ENCODE measurements at places on chromosomes 11 and 22.

DNA sequence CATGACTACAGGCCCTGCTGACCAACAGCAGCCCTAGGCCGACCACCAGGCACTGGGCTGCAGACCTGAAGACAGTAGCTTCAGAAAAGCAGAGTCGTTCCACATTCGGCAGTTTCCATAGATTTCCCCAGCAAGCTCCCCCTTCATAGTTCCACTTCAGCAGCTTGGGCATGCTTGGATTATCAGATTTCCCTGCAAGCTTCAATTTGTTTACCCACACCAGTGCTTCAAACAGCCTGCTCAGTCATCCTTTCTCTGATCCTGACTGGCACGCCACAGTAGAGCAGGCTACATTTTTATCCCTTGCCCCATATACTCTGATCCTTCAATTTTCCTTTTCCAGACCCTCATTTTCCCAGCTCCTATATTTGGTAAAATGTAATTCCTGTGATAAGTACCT is 51.1 kb upstream of the CFAP300 start:
- DNase-seq, result no peak

- no peak for DNase-seq
Measured at GRCh38 chr22:37075046-37075445, 23.5 kb downstream of the KCTD17 start.

GRCh38 chr11:83666149-83666548 is 380.0 kb upstream of the CCDC90B start:
- no peak for DNase-seq

DNA sequence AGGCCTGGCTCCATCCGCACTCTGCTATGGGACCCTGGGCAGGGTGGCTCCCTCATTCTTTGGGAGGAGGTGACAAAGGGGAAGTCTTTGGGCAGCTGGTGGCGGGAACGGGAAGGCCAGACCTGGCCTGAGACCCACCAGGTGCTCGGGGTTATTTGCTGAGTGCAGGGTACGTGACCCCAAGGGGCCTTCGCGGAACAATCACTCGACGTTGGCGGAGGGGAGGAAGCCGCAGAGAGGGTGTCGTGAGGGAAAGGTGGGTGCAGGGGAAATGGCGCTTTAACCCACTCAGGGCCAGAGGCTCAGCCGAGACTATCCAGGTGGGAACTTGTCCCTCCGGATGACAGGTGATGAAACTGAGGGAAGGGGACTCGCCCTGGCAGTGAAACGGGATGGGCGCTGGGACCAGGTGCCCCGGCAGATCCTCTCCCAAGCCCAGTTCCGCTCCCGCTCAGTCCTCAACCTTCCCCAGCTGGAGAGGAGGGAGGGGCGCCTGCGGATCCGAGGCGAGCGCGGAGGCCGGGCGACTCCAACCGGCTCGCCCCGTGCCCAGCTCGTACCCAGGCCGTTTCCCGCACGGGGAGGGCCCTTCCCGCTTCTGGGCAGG is 911 bp downstream of the A4GALT start:
- DNase-seq, result no peak

DNA sequence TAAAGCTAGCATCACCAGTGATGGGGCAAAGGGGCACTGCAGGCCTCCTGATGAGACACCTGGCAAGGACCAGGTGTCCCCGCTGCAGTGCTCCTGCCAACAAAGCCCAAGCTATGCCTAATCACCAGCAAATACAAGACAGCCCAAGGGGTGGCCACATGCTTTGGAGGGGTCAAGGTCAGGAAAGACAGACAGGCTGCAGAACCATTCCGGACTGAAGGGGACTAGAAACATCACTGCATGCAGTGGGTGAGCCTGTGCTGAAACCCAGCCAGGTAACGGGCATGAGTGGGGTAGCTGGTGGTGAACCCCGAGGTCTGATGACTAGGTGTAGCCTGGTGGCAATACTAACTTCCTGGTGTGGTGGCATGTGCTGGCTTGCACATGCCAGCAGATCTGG is 111.1 kb downstream of the MED15 start:
- no peak for DNase-seq

GRCh38 chr22:24367841-24368240 is 59.6 kb upstream of the ADORA2A start:
- no peak for DNase-seq

Data from NCI-H2081 treated with DMSO at 0.1 percent for 48 hours (cell line).